ENCODE measurements at places on chromosomes 3 and 15.

GRCh38 chr15:68620721-68621527 lies 42.1 kb downstream of the CORO2B start:
- DNase-seq, result no peak

DNA sequence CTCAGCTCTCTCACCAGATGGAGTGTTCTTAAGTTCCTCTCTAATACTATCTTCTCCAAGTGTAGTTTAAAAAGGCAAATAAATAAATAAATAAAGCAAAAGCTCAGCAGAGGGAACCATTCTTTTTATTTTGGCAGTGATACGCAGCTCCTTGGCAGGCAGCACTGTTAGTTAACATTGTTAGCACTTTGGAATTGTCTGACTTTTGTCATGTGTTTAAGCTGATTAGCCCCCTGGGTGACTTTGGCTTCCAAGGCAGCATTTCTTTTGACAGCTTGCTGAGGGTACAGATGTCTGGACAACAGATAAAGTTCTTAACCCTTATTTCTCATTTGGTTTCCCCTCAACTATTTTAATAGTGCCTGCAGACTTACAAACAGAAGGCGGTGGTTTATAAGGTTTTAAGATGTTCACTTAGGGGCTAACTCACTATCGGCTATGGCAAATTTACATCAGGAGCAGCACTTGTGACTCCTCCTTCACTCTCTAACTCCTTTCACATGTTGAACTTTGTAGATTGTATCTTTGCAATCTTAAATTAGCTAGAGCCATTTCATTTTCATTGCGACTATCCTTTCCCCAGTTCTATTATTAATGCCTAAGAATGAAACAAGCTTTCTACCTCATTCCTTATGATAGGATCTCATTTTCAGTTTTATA lies 213.4 kb downstream of the ZBBX start:
- no peak for DNase-seq

DNA sequence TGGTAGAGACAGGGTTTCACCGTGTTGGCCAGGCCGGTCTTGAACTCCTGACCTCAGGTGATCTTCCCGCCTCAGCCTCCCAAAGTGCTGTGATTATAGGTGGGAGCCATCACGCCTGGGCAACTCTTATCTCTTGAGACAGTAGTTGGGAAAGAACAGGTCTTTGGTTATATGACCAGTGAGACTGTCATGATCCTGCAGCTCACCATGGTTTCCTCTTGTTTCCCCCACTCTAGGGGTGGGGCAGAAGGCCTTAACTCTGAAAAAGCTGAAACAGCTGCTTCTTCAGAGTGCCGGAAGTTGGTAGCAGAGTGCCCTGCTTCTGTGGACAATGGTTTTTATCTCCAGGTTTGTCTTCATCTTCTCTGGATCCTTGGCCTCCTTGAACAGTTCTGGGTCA lies 4.7 kb upstream of the TYRO3 start:
- DNase-seq, result no peak

- DNase-seq, result no peak
Observed at GRCh38 chr3:105490045-105490444, 123.3 kb downstream of the ALCAM start.

- no peak for DNase-seq
Observed at GRCh38 chr3:112965656-112966055, 9.2 kb downstream of the CD200R1 start.

All from kidney epithelial cell (primary cell).